Stimulated activated CD4-positive, alpha-beta T cell treated with anti-CD3 and anti-CD28 coated beads, Interleukin-1b, Interleukin-23, amount 100 ng/mL, for 24 hours (primary cell): ENCODE measurements at places on chromosomes 6 and 20.

- no peak for DNase-seq
Measured at GRCh38 chr6:135109761-135110160, 55.1 kb upstream of the HBS1L start.

DNA sequence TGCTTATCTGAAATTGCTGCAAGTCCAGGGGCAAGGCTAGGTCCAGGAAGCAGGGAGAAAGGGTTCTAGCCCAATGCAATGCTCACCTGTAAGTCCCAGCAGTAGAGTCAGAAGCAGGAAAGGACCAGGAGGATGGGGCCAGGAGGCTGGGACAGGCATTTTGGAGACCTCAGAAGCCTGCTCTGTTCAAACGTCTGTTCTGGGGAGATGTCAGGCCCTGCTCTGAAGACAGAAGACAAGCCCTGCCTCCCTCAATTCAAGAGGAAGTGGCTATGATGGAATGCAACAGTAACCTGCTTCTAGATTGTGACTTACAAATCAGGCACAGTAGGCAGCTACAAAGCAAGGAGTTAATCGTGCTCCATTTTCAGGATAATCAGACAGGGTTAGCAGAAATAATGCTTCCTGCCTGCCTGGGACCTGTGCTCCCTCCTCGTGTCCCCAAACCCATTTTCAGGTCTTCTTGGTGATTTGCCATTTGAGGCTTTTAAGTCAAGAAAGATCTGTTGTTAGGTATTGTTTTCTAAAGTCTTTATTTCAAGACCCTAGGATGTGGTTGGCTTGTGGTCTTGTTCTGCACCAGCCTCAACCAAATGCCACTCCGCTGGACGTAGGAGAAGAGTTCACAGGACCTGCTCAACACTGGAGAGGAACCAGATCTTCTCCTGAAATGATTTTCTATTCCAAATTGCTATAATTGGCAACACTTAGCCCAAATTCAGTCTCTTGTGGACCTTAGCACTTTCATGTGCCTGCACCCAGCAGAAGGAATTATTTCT is at the start of gene SIRPG:
Gene SIRPG, minus strand, starts transcription at position 224 of the 779 bp plus-strand sequence. Its CDS starts 65 bp downstream, at position 159.
- DNase-seq = no peak

DNA sequence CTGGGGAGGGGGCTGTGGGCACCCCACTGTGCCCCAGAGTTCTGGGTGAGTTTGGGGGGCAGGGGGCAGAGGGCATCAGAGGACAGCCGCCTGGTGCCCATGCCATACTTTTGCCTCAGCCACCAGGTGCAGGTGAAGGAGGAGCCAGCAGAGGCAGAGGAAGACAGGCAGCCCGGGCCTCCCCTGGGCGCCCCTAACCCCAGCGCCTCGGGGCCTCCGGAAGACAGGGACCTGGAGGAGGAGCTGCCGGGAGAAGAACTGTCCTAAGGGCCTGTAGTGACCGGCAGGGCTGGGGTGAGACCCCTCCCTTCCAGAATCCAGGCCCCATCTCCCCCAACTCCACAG is 39.6 kb upstream of the MDFI start:
- DNase-seq = no peak

DNA sequence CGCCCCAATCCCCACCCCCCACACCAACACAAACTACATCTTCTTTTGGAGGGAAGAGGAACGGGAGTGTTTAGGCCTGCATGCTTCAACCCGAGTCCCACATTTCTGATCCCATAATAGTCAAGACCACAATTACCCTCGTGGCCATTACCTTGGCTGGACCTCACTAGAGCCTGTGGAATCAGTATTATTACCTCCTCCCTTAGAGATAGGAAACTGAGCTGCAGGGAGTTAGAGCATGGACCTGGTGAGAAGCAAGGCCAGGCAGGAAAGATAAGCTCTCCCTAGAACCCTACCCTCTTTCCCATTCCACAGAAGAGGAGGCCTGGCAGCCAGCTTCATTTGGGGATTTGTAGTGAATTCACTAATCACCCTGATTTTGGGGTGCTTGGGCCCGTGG is 74.1 kb downstream of the NCR2 start:
- DNase-seq = no peak

DNA sequence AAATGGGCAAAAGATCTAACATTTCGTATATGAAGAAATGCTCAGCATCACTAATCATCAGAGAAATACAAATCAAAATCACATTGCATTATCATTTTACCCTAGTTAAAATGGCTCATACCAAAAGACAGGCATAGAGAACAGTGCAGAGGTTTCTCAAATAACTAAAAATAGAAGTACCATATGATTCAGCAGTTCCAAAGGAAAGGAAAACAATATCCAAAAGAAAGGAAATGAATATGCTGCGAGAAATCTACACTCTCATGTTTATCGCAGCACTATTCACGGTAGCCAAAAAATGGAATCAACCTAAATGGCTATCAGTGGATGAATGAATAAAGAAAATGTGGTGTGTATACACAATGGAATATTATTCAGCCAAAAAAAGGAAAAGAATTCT is 63.5 kb downstream of the VTA1 start:
- no peak for DNase-seq

DNA sequence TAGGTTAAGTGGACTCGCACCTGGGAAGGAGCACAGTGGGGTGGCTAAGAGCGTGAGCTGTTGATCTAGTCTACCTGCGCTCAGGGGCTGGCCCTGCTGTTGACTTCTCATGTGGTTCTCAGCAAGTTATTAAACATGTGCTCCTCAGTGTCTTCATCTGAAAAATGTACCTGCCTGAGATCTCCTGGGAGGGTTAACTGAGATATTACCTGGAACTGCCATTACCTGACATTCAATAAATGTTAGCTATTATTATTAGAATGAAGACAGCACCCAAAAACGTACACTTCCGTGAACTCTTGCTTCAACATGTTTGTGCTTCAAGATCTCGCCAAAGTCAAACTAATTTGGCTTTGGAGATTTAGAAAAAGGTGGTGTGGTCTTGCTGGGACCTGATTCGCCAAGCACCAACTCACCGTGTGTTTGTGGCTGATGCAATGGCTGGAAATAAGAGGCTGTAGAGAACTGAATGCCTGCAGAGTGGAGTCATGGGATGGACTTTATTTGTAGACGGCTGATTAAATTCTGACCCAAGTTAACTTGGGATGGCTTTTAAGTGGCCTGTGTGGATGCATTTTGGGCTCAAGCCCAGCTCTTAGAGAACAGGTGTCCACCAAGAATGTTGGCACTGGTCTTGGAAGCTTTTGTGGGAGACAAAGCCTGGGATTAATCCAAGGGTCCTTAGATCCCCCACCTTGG is 692.9 kb downstream of the QKI start:
- no peak for DNase-seq

GRCh38 chr6:15344831-15345230 is 99.0 kb downstream of the JARID2 start:
- DNase-seq = no peak

DNA sequence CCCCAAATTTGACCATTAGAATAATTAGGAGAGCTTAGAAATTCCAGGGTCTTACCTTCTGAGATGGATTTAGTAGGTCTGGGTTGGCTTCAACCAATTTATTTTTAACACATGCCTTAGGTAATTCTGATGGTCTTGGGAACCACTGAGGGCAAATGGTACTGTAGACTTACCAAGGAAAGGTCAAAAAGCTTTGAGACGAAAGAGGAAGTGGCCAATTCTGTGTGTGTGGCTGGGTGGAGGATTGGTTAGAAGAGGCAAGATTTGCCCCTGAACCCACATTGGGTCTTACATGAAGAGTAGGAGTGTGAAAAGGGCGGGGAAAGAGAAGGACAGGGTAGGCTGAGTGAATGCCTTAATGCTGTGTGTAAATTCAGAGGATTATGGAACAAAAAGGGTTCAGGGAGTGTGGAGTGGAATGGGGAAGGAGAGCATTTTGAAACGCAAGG is 2.7 kb downstream of the ITCH start:
- DNase-seq = no peak

DNA sequence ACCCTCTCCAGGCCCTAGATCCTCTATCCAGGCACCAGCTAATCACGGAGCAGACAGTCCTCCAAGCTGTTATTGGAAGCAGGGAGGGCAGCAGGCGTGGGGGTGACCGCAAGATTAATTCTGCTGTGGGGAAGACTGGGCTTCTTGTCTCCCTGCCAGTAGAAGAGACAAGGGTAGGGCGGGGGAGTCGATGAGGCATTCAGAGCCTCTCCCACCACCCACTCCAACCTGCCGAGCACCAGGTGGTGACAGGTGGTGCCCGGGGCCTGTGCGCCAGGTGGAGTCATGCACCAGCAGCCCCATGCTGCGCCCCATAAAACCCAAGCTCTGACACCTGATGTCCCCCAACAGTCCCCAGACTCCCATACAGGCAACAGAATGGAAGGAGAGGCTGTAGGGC is 89.6 kb downstream of the CDH22 start:
- DNase-seq = no peak

DNA sequence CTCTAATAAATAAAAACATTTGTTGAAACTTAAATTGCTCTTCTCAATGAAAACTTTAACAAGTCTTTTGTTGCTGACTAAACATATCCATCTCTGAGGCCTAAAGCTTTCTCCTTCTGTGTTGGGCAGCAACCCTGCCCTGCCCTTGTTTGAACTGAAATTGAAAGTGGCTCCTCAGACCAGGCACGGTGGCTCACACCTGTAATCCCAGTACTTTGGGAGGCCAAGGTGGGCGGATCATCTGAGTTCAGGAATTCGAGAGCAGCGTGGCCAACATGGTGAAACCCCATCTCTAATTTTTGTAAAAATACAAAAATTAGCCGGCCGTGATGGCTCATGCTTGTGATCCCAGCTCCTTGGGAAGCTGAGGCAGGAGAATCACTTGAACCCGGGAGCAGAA is 29.2 kb upstream of the GNRH2 start:
- DNase-seq = no peak

DNA sequence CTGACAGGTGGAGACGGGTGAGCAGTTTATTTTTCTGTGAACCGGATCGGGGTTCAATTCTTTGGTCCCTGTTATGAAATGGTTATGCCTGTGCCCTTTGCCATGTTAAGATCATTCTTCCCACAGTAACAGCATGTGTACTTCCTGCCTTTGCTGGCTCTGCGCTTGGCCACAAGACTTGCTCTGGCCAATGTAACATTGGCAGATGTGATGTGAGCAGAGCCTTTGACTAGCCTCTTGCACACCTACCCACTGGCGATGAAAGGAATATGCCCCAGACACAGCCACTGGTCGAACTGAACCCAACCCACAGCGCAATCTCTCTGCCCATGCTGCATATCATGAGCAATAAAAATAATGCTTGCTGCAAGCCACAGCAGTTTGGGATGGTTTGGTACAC is 31.9 kb downstream of the JAG1 start:
- DNase-seq = no peak

DNA sequence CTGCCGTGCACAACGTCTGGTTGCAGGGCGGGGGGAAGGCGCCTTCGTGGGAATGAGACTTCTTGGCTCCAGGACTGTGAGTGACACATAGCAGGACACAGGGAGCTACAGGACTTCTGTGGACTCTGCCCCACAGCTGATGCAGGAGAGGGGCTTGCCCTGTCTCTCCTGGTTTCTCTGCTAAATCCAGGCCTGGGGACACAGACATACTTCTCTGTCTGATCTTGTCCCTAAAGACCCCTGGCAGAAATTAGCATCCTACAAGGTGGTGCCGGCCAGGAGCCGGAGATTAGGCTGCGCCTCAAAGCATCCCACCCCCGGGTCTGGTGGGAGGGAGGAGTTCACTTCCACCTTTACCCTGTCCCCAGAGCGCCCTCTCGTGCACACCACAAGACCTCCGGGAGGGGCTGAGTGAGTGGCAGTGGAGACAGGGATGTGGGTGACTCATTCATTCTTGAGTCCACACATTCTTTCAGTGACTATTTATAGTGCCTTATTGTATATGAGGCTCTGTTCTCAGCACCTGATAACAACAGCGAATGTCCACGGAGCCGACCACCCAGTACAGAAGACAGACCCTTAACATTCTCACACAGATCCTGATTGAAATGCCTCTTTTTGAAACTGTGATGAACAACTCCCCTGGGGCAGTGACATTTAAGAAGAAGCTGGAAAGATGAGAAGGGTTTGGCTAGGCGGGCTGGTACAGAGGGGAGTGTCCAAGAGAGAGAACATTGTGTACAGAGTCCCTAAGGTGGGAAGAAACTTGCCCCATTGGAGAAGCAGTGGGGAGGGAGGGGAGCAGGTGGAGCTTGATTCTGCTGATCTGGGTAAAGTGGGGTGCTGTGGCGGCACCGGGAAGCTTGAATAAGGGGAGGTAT is 39.0 kb downstream of the GMPR start:
- DNase-seq = no peak

DNA sequence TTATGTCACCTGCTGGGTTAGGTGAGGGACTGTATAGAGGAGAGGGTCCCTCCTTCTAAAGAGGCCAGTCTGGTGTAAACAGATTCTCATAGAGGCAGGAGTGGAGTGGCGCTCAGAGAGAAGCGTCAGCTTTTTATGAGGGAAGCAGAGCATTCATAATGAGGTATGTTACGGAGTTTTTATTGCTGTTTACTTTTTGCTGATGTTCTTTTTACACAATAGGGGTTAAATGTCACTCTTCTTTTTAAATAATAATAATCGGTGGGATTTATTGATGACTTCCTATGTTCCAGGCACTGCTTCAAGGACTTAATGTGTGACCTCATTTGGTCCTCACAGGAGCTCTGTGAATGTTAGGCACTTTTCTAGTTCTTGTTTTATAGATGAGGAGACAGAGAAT is 79.9 kb downstream of the L3MBTL3 start:
- no peak for DNase-seq
